Camera-type eye (tissue), 1 donor: ENCODE measurements at places on chromosomes 3 and 15. TPM values are rescaled to one million over a fixed set of nuclear protein-coding genes. Genes with fewer than 3 reads are reported as not detected.

The ISLR gene
- 61.2 TPM for total RNA-seq

The MYD88 gene
- total RNA-seq = 20.4 TPM

The SGO1 gene
- 6.6 TPM for total RNA-seq

The RASGRP1 gene
- 16.3 TPM for total RNA-seq

The ACTRT3 gene
- 2.6 TPM for total RNA-seq

The CHDH gene
- 9.1 TPM for total RNA-seq

The BFSP2 gene
- total RNA-seq = 299 TPM

The IMPG2 gene
- 221 TPM for total RNA-seq
